H1 (cell line): ENCODE measurements at places on chromosomes 3 and 15.

DNA sequence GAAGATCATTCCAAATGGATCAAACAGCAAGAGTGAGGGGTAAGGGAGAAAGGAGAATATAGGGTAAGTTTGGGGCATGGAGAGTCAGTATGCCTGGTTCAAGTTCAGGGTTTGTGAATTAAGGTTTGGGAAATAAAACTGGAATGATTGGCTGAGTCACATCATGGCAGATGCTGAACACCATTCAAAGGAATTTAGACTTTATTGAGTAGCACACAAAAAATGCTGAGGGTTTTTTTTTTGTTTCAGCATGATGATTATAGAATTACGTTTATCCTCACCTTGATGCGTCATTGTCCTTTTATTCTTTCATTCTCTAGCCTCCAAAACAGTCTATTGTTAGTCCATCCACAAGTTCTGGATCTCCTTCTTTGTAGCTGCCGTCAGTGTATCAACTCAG, 220.0 kb upstream of the UMPS start:
- no peak for DNase-seq

GRCh38 chr15:40449275-40449674, 8.5 kb downstream of the BAHD1 start:
- DNase-seq: no peak

GRCh38 chr3:12002912-12003311, 1.3 kb upstream of the SYN2 start:
- DNase-seq: no peak

DNA sequence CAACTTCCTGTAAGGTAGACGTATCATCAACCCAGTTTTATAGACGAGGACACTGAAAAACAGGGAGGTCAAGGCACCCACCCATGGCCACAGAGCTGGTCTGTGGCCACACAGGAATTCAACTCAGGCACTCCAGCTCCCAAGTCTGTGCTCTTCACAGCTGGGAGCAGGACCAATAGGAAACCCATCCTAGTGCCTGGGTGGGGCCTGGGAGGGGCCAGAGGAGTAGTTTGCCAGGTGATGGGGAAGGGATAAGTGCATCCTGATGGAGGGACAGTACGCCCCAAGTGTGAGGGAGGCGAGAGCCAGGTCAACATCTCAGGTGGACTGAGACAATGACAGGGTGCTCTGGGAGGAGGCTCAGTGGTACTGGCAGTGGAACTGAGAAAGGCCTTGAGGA, 22.0 kb downstream of the KIF9 start:
- no peak for DNase-seq

DNA sequence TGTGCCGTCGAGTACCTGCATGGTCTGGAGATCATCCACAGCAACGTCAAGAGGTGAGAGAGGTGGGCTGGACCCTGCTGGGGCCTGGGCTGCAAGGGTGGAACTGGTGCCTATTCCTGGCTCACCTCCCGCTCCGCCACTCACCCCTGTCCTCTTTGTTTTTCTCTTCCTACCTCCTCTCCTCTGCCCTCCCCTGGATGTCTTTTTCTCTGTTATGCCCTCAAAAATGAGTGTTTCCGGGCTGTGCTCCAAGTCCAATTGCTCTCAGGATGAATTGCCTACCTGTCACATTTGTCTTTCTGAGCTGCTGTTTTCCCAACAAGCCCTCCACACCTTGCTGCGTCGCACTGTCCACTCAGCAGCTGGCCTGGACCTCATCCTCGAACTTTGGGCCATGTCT, 28.5 kb upstream of the TATDN2 start:
- no peak for DNase-seq

GRCh38 chr3:141529717-141530414, 43.0 kb downstream of the RASA2 start:
- no peak for DNase-seq

- no peak for DNase-seq
Measured at GRCh38 chr3:2061360-2061759, 37.3 kb upstream of the CNTN4 start.

GRCh38 chr3:24355806-24356205, 138.8 kb downstream of the THRB start:
- no peak for DNase-seq
